CD4-positive, alpha-beta T cell treated with Interleukin-2 at 100 ng/mL for 4 hours (primary cell): ENCODE measurements at places on chromosomes 5 and 9.
A peak's percentile ranks its signal among the peaks of the same experiment; 100 is the strongest.

GRCh38 chr5:151742870-151743294 is 15.5 kb downstream of the ATOX1 start:
- DNase-seq: no peak

DNA sequence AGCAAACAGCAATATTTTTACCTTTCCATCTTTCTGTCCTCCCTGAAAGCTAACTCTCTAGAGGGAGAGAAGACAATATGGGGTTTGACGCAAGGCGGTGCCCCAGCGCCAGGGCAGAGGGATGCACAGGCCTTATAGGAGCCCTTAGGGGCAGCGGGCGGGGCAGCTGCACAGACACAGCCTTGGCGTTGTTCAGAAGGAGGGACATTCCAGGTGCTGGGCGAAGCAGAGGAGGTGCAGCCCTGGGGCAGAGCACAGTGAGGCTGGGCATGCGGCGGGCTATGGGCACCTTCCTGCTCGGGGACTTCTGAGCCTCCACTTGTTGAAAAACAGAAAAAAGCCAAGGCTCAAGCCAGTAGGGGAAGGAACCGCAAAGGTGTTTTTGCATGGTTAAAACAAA is 33.7 kb upstream of the BICD2 start:
- no peak for DNase-seq

DNA sequence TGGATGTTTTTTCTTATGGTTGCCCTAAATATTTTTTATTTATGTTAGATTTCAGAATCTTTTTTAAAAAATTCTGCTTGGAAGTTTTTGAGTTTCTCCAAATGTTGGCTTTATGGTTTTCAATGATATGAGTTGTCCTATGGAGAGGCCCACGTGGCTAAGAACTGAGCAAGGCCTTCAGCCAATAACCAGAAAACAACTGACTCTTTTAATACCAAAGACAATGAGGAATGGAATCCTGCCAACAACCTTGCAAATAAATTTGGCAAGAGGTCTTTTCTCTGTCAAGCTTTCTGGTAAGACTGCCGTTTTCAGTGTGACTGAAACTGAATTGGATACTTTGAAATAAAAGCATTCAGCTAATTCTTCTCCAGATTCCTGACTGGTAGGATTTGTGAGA is 1740.1 kb upstream of the WWC1 start:
- no peak for DNase-seq

DNA sequence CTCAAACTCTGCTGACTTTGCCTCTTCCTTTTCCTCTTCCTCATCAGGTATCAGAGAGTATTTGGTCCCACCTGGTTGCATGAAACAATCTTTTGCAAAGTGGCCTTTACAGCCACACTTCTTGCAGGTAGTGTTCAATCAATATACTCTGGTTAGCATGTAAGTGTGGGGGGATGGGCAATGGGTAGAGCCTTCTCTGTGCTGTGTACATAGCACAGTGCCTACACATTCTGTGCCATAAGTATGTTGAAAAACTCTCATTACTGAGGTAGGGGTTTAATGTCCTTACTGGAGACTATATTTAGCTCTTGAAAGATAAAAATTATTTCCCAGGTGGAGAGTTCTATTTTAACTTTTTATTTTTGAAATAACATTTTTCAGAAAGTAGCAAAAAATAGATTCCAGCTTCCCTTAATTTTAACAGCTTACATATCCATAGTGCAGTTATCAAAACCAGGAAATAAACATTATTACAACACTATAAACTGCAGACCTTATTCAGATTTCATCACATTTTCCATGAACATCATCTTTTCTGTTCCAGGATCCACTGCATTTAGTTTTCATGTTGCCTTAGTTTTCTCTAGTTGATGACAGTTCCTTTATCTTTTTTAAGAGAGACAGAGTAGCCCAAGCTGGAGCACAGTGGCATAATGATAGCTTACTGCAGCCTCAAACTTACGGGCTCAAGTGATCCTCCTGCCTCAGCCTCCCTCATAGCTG is 15.1 kb downstream of the TTC1 start:
- DNase-seq: no peak

DNA sequence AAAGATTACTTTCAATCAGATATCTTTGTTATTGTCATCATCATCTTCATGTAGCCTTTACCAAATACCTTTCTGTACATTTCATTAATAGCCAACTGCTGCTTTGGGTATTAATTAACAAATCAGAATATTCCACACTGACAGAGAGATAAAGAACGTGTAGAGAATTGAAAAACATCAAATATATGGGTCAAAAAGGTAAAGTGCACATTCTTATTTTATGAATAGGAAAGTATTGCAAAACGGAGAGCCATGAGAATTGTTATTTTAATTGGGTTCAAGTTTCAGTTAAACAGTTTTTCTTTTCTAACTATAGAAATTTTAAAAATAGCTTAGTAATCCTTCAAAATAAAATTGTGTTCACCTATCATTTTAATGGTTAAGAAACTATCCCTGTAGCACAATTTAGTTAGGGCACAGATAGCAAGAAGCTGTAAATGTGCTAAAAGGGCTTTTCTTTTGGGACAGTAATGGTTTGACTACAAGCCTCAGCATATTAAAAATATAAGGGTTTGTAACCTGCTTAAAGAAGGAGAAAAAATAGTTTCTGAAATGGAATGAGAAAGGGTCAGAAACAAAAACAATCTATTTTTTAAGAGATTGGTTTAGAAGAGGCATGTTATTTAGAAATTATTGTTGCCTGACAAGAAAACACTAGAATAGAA is 62.9 kb downstream of the PDE4D start:
- no peak for DNase-seq

DNA sequence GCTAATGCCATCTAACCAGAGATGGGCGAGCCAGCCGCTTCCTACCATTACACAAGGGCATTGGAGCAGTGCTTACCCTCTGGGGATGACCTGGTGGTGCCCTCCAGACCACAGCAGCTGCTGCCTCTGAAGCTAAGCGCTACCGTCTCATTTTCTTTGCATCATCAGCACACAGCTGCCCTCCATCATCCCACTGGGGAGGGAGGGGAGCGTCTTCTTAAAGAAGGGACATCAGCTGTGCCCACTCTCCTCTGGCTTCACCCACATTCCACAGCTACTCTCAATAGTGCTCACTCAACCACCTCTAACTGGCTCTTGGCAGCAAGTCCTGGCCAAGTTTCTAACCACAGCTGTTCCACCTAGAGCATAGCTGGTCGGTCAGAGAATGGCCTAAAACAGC is 503.4 kb downstream of the NFIB start:
- DNase-seq: no peak

DNA sequence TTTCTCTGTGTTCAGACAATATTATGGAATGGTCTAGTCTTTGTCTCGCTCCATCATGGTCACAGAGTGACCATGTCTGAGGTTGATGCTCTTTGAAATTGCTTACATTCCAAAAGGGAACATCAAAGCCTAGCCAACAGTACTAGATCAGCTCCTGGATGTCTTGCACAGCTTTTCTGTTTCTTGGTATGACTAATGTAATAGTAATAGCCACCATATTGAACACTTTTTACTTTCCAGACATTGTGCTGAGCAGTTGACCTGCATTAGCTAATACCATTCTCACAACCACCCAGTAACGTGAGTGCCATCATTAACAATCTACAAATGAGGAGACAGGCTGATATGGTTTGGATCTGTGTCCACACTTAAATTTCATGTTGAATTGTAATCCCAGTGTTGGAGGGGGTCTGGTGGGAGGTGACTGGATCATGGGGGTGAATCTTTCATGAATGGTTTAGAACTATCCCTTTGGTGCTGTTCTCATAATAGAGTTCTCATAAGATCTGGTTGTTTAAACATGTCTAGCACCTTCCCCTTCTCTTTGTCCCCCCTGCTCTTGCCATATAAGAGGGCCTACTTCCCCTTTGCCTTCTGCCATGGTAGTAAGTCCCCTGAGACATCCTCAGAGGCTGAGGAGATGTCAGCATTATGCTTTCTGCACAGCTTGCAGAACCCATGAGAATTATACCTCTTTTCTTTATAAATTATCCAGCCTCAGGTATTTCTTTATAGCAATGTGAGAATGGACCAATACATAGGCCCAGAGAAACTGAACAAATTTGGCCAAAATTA is 577.5 kb upstream of the CLINT1 start:
- no peak for DNase-seq

- DNase-seq: no peak
Observed at GRCh38 chr5:157323107-157323706, 57.3 kb downstream of the CYFIP2 start.

DNA sequence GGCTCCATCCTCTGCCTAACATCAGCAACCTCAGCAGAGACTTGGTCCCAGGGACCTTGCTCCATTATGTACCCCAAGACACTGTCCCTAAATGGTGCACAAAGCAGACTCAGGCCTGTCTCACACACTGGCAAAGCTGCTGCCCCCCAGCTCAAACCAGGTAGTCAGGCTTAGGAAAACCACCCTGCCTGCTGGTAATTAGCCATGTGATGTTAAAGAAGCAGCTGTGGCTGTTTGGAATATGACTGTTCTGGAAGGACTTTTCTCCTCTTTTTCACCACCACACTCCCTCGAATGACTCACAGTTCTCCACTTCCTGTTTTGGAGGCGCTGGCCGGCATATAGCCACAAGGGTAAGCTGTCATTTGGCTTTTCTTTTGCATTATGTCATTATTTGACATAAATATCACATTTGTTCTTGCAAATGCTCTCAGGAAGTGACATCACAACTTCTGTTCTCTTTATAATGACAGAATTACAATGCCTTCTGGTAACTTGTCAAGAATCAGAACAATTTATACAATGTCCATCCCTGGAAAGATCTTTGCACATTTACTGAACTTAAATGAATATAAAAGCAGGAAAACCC is 113.9 kb downstream of the SUSD1 start:
- DNase-seq: peak; percentile 42

DNA sequence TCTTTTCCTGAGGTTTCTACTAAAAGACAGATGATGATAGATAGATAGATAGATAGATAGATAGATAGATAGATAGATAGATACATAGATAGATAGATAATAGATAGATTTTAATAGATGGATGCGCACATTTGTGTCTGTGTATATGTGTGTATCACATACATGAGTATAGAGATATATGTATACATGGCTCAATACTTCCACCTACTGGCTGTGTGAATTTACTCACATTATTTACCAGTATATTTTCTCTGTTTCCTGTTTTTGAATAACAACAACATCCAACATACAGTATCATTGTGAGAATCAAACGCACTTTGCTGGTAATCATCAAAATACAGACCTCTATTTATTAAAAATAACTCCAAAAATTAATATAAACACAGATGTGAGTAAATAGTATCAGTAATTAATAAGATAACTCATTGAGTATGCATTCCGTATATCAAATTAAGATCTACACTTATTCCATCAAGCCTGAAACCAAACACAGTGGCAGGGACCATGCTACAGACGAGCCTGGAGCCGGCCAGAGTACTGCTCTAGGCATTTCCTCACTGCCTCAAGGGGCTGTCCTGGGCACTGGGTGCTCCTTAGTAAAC is 338.0 kb downstream of the SEMA5A start:
- DNase-seq: no peak

GRCh38 chr5:67816456-67816855 is 399.1 kb upstream of the PIK3R1 start:
- no peak for DNase-seq

GRCh38 chr5:121384359-121384758 is 467.3 kb upstream of the FTMT start:
- no peak for DNase-seq

DNA sequence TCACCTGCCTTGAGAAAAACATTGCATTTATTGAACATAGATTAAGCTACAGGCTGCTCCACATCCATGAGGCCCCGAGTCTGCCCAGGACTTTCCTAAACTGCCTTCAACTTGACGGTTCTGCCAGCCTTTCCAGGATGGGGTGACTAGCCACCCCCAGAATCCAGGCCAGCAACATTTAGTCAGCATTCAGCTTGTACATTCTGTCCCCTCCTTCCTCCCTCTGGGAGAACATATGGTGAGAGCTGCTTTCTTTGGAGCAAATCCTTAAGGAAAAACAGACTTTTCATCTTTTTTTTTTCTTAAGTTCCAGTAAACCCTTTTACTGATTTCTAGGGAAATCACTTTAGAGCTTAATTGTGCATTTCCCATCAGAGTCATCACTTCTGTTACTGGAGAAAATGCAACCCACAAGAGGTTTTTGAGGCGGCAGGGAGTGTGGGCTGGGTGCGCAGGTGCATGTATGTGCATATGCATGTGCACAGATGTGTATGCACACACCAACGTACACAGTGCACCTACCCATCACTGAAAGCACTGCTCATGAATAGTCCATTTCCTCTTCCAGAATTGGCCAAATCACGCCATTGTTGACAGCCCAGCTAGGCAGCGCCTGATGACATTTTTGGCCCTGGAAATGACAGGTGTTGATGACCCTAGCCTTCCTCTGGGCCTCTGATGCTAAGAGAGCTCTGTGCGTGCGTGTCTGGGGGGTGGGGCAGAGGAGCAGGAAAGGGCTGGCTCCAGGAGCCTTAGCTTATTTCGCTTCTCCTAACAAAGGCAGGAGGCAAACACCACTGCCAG is 145.6 kb downstream of the HSD17B3 start:
- no peak for DNase-seq

- no peak for DNase-seq
Observed at GRCh38 chr5:159218595-159219023, 9.3 kb upstream of the RNF145 start.

DNA sequence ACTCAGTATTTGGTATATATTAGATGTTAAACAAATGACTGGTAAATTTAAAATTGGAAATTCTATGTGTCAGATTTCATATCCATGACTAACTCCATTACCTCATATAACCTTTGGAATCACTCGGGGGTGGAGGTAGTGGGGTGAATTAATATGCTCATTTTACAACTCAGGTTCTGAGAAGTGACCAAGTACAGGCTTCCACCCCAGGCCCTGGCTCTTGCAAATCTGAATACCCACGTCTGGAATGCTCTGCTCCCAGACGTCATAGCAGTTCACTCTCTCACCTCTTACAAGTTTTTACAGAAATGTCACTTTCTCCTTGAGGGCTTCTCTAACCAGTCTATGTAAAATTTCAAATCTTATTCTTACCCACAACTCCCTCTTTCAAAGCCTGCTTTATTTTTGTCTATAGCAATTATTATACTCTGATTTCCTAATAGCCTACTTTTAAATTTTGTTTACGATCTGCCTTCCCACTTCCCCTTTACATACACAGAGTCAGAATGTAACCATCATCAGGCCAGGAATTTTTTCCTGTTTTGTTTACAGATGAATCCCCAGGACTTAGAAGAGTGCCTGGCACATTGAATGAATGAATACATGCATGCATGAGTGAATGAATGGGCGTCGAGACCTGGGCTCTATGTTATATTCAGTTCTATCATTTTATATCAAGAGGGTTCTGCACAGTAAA is 134.1 kb upstream of the IFNE start:
- no peak for DNase-seq

GRCh38 chr9:132135456-132135855 is 26.4 kb upstream of the NTNG2 start:
- DNase-seq: no peak

- no peak for DNase-seq
Observed at GRCh38 chr9:16246785-16247184, 623.7 kb downstream of the BNC2 start.

GRCh38 chr5:122040636-122041302 is 37.3 kb downstream of the LOX start:
- no peak for DNase-seq

- no peak for DNase-seq
Observed at GRCh38 chr9:107378006-107378405, 94.9 kb downstream of the RAD23B start.
